Metanephros (tissue), 2 donors: ENCODE measurements at places on chromosomes 12 and 14. TPM values are rescaled to one million over a fixed set of nuclear protein-coding genes. Genes with fewer than 3 reads are reported as not detected.

The DPF3 gene
- 7.2 TPM for total RNA-seq

The SEC23A gene
- total RNA-seq, result 68.2 TPM

The PARPBP gene
- total RNA-seq, result 11.2 TPM

The GALNT6 gene
- 8.6 TPM for total RNA-seq

The TXNDC16 gene
- 30.7 TPM for total RNA-seq

The SPX gene
- total RNA-seq, result 13.3 TPM

The NDUFB1 gene
- 139 TPM for total RNA-seq
